CD8-positive, alpha-beta T cell (primary cell): ENCODE measurements at places on chromosomes 1 and 21.

DNA sequence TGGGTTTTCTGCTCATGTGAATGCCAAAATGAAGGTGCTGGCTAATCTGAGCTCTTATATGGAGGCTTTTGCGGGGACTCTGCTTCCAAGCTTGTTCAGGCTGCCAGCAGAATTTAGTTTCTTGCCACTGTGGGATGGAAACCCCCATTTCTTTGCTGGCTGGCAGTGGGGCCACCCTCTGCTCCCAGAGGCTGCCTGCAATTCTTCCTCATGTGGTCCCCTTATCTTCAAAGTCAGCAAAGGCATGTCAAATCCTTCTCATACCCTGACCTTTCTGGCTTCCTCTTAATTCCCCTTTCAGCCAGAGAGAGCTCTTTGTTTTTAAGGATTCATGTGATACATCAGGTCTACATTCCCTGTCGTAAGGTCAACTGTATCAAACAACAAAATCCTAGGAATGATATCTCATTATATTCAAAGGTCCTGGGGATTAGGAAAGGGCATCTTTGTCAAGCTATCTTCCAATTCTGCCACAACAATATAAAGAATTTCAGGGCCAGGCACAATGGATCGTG lies 5.2 kb upstream of the GPR161 start:
- DNase-seq = no peak

GRCh38 chr1:193787061-193787460 lies 600.6 kb upstream of the B3GALT2 start:
- no peak for DNase-seq

DNA sequence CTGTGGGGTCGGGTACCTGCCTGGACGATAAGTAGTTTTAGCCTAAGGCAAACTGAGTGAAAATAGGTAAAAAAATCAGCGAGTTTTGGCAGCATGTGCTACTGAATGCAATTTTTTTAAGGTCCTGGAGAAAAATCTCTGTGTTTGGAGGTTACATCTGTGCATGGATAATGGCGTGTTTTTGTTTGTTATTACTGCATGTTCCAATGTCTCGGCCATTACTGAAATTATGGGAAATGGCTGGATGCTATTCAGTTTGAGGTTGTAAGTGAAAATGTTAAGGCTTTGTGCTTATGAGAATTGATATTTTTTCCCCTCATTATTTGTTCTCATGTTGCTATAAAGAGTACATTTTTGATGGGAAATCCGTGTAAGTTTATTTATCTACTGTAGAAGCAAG lies 441.7 kb downstream of the PRDM2 start:
- DNase-seq = no peak

- DNase-seq = no peak
Measured at GRCh38 chr1:150780510-150780909, 14.9 kb upstream of the CTSS start.

DNA sequence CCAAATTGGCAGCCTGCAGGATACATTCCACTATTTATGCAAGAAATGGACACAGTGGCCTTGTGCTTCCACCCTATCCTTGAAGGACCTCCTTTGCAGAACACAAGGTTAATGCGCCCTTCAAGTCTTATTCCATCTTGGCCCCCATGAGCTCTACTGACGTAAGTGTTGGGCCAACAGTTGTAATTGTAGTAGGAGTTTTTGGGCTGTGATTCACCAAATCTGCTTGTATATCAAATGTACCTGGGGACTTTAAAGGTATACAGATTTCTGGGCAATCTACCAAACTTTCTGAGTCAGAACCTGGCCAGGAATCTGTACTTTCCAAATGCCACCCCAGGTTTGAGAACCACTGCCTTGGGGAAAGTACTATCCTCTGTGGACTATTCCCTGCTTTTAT lies 100.9 kb upstream of the MARK1 start:
- no peak for DNase-seq

GRCh38 chr1:145949219-145949618 lies 8.6 kb downstream of the LIX1L start:
- no peak for DNase-seq

DNA sequence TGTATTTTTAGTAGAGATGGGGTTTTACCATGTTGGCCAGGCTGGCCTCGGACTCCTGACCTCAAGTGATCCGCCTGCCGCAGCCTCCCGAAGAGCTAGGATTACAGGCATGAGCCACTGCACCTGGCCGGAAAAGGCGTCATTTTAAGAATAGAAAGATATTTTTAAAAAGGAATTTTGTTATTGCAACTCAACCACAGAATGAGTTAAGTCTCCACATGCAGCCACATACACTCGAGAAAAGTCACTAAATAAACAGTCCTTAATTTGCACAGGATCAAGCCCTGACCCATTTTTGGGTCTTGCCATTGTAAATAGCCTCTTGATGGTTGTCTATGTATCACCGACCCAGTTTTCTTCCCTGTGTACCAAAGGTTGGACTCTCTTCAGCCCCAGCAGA lies 85.5 kb downstream of the FBXO2 start:
- DNase-seq = no peak

- DNase-seq = no peak
Measured at GRCh38 chr1:77014073-77014788, 147.0 kb downstream of the ST6GALNAC5 start.

GRCh38 chr1:76862447-76862846 lies 4.8 kb upstream of the ST6GALNAC5 start:
- no peak for DNase-seq

DNA sequence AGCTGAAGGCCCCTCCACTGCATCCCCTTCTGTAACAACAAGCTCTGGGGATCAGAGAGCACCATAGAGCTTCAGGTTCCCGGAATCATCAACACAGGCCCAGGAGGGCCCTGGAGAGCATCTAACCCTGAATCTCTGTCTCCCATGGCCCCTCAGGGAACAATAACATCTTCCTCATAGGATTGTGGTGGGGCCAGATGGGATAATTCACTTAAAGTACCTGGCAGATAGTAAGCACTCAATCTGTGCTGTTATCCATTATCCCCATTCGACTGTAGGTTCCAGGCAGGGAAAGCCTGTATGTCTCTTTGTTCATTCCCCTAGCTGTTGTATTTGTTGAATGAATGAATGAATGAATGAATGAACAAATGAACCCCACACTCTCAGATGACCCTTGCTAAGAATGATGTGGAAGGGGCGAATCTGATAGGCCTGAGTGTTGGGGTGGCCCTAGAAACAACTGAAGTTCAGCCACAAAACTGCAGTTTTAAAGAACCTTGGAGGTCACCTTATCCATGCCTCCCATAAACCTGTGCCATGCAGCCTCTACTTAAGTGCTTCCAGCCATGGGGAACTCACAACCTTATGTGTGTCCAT lies 14.5 kb downstream of the LAPTM5 start:
- DNase-seq = no peak

- DNase-seq = no peak
Measured at GRCh38 chr1:211908453-211908852, 77.9 kb upstream of the LPGAT1 start.

DNA sequence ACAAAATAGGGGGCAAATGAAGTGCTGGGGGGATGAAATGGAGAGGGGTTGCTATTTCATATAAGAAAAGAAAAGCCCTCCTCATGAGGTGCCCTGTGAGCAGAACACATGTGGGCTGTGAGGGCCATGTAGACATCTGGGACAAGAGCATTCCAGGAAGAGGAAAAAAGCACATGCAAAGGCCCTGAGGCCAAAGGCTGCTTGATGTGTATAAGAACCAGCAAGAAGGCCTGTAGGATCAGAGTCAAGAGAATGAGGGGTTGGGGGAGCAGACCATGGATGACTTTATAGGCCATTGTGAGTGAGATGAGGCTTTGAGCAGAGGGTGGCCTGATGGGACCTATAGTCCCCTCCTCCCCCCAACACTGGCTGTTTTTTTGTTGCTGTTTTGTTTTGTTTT lies 7.7 kb upstream of the RAB4A start:
- no peak for DNase-seq

DNA sequence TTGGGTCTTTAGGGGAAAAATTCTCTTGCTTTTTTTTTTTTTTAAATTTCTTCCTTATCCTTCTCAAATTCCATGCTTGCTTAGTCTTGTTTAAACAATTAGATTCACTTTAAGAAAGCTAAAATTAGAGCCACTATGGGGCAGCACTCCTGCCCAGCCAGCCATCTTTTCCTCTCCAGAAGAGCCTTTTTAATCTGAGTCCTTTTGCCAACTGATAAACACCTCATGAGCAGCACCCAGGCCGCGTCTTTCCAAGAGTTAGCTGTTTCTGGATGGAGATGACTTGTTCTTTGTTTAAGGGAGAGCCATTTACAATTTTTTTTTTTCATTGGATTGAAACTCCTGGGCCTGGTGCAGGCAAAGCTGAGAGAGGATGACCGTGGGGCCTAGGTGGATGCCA lies 53.3 kb upstream of the TSPAN2 start:
- DNase-seq = no peak

- no peak for DNase-seq
Measured at GRCh38 chr1:186481303-186481888, 20.5 kb upstream of the PDC start.

DNA sequence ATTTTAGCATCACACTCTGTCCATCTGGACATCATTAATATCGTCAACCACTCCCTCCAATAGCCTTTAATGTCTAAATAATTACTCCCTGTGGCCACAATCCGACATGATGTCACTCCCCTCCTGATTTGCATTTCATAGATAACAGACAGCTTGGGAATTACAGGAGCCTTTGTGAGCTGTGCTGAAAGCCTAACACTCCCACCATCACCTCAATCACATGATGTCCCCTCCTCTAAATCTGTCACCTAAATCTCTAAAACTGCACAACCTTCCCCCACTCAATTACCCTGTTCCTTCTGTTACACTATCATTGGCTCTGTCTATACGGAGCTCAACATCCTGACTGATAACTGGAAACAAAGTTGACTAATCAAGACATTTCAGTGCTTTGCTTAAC lies 14.3 kb downstream of the NHLH2 start:
- DNase-seq = no peak

DNA sequence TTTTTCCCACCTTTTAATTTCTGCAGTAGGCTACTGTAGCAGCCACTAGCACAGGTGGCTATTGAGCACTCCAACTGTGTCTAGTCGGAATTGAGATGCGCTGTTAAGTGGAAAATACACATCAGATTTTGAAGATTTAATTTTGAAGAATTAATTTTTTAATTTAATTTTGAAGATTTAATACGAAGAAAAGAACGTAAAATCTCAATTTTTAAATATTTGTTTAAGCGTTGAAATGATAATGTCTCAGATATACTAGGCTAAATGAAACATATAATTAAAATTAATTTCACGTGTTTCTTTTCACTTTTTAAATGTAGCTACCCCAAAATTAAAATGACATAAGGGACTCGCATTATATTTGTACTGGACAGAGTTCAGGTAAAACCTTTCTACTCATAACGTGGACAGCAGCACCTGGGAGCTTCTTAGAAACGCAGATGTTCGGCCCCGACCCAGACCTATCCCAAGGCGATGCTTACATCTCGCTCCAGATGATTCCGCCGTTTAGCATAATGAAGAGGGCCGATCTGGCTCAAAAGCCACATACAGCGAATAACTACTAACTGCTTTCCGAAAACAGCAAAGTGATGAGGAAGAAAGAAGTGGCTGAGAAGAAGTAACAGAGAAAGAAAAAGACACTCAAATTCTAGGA lies 717 bp downstream of the CRYZL1 start:
- DNase-seq = no peak

- no peak for DNase-seq
Measured at GRCh38 chr21:17613242-17613676, 558 bp upstream of the BTG3 start.

DNA sequence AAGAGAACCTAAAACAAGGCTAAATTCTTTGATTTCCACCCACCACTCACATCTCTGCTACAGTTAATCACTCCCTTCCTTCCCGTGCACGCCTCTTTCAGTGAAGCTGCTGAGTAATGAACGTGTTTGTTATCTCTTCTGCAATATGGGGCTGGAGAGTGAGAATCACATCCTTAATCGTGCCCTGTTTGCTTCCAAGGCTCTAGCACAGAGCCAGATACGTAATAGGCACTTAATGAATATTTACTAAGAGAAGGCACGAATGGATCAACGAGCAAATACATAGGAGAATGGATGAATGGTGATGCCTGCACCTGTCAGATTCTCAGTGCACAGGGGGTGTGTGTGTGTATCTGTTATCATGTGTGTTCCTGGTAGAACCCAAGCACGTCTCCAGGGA lies 22.1 kb upstream of the FAM43B start:
- DNase-seq = no peak

GRCh38 chr1:201172999-201173610 lies 17.5 kb upstream of the IGFN1 start:
- DNase-seq = no peak

DNA sequence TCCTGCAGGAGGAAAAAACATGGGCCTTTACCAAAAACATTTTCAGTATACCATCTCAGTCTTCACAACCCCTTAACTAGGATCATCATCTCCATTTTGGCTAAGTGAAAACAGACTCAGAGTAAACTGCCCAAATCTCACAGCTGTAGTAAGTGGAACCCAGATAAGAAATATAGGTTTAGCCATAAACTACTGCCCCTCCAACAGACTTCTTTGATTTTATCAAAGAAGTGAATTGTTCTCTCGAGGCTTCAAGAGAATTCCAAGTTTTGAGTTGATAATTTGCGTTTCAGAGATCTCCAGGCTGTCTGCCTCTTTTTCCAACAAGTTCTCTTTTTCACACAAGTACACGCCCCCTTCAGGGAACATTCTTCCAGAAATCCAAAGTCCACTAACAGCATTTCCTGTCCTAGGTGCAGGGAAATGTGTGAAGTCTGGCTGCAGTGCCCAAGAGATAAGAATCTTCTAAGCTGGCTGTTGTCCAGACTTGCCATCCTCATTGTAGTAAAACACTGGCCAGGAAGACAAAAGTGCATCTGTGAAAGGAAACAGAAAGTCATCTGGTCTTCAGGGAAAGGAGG lies 30.8 kb downstream of the RNF19B start:
- no peak for DNase-seq

GRCh38 chr1:110059133-110059863 lies 11.2 kb downstream of the ALX3 start:
- no peak for DNase-seq
